CD4-positive, alpha-beta memory T cell (primary cell): ENCODE measurements at places on chromosomes 6 and 20.

DNA sequence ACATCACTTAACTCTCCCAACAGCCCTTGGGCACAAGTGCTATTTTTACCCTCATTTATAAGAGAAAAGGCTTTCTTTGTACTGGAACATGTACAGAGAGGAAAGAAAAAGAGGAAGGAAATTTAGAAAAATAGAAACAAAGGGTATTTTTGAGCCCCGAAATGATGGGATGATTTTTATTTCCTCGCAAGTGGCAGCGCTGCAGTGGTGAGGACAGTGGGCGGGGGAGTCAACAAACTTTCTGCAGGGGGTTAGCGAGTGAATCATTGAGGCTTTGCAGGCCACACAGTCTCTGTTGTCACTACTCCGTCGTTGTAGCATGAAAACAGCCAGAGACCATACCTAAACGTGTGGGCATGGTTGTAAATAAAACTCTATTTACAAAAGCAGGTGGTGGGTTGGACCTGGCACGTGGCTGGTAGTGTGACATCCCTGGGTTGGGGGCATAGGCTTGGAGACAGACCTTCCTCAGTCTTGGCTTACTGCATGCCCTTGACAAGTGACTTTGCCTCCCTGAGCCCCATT, 25.5 kb upstream of the OCSTAMP start:
- no peaks in the 10 kb centered on the region for H3K27me3 ChIP-seq
- H3K4me3 ChIP-seq: no peak overlapping the region
- H3K27ac ChIP-seq: no peak overlapping the region
- no peaks in the 10 kb centered on the region for H3K4me1 ChIP-seq

DNA sequence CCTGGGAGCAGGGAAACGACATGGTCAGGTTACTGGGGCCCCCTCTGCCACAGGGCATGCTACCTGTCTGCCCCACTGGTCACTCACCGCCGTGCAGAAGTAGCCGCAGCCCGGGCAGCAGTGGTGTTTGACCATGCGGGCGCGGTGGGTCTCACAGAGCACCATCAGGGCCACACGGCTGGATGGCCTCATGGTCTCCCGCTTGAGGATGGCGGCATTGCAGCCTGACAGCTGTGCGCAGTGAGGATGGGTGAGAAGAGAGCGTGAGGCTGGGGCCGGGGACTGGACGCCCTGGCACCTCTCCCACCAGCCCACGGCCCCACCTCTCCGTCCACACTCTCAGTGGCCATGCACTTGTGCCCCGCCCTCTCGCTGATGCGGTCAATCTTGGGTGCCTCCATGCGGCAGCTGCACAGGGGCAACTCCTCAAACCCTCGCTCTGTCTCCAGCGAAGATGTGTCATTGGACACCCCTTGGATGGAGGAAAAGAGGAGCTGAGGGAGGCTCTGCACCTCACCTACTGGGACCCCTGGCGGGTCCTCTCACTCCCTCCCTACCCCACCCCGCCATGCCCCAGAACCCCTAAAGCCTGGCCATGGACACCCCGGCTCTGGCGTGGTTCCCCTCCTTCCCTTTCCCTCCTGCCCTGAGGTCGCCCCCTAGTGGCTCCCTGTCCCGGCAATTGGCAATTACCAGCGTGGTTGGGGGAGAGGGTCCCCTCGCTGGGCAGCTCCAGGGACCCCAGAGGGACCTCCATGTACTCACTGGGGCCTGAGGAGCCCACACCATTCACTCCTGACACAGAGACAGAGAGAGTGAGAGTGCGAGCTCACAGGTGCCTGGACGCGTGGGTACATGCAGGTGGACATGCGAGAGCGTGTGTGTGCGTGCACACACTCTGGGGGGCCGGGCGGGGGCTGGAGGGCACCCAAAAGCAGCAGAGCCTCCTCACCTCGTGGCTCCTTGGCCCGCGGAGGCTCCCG, 8.9 kb downstream of the EHMT2 start:
- peaks cover 67% of the 10 kb centered on the region for H3K36me3 ChIP-seq
- no peaks in the 10 kb centered on the region for H3K27me3 ChIP-seq
- no peaks in the 10 kb centered on the region for H3K4me1 ChIP-seq
- no peak overlapping the region for H3K4me3 ChIP-seq
- H3K27ac ChIP-seq: no peak overlapping the region

- H3K4me1 ChIP-seq: no peaks in the 10 kb centered on the region
- H3K4me3 ChIP-seq: no peak overlapping the region
- no peaks in the 10 kb centered on the region for H3K36me3 ChIP-seq
- no peak for DNase-seq
Observed at GRCh38 chr6:6946206-6947155, 161.3 kb upstream of the RREB1 start.

- no peaks in the 10 kb centered on the region for H3K4me1 ChIP-seq
Observed at GRCh38 chr6:114634016-114634415, 291.2 kb upstream of the HS3ST5 start.

DNA sequence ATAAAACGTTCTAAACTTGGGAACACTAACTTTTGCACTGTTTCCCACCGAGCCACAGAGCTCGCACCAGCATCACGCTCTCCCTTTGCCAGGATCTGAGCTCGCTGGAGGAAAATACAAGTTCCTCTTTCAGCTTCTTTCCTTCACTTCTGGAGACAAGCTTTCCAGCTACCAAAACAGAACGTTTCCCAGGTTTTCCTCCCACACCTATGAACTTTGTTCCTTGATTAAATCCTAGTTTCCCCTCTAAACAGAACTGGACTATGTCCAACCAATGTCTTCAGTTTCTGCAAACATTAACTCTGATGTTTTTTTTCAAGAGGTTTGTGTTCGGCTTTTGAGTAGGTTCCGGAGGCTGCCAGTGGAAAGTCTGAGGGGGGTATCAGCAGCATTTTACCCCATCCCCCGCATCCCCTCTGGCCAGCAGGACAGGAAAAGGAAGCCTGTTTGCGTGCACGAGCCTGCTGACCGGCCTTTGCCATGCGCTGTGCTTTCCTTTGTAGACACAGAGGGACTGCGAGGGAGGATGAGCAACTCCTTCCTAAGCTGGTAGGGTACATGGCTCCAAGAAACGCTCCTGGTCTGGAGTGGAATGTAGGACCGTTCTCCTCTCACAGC, 135.5 kb downstream of the LY86 start:
- H3K4me1 ChIP-seq: no peaks in the 10 kb centered on the region
- no peaks in the 10 kb centered on the region for H3K27me3 ChIP-seq
- no peaks in the 10 kb centered on the region for H3K36me3 ChIP-seq

GRCh38 chr6:161136655-161137054, 137.2 kb downstream of the AGPAT4 start:
- H3K4me3 ChIP-seq: no peak overlapping the region
- H3K36me3 ChIP-seq: no peaks in the 10 kb centered on the region
- H3K4me1 ChIP-seq: no peaks in the 10 kb centered on the region
- H3K27ac ChIP-seq: no peak overlapping the region
- no peaks in the 10 kb centered on the region for H3K27me3 ChIP-seq
- DNase-seq: no peak

DNA sequence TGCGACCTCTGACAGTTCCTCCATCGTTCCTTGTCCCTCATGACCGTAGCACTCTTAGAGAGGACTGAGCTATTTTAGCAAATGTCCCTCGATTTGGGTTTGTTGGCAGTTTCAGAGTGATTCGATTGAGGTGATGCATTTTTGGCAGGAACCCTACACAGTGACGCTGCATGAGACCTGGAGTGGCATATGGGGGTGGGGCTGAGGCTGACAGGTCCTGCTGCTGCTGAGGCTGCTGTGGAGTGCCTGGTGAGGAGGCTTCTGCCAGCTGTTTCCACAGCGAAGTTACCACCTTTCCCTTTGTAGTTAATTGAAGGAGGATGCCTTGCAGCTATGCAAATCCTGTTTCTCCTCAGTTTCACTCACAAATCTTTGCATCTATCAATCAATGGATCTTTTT, 19.8 kb downstream of the PXDC1 start:
- no peak overlapping the region for H3K27ac ChIP-seq
- no peaks in the 10 kb centered on the region for H3K27me3 ChIP-seq
- H3K36me3 ChIP-seq: no peaks in the 10 kb centered on the region
- peaks cover 3% of the 10 kb centered on the region for H3K4me1 ChIP-seq

DNA sequence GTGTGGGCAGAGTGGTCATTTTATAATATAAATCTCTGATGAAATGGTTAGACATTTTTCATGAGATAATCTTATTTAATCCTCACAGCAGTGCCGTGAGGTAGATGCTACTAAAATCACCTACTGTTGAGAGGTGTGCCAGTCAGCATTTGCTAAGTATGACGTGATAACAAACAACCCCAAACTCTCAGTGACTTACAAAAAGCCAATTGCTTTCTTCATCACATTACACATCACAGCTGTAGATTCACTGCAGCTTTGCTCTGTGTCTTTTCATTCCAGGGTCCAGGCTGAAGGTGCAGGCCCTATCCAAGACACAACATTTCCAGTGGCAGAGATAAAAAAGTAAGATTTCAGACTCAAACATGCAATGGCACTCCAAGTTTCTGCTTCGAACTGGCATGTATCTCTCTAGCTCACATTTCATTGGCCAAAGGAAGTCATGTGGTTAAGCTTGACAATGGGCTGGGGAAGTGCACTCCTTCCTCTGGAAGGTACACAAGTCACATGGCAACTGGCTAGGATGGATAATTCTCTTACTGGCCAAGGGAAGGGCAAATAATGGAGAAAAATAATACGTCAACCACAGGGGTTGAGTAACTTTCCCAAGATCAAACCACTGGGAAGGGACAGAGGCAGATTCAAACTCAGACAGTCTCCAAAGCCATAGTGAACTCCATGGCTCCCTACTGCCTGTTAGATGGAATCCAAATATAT, 69.5 kb upstream of the EPB41L1 start:
- no peak for DNase-seq
- H3K27me3 ChIP-seq: peaks cover 4% of the 10 kb centered on the region
- no peak overlapping the region for H3K4me3 ChIP-seq
- H3K27ac ChIP-seq: no peak overlapping the region

DNA sequence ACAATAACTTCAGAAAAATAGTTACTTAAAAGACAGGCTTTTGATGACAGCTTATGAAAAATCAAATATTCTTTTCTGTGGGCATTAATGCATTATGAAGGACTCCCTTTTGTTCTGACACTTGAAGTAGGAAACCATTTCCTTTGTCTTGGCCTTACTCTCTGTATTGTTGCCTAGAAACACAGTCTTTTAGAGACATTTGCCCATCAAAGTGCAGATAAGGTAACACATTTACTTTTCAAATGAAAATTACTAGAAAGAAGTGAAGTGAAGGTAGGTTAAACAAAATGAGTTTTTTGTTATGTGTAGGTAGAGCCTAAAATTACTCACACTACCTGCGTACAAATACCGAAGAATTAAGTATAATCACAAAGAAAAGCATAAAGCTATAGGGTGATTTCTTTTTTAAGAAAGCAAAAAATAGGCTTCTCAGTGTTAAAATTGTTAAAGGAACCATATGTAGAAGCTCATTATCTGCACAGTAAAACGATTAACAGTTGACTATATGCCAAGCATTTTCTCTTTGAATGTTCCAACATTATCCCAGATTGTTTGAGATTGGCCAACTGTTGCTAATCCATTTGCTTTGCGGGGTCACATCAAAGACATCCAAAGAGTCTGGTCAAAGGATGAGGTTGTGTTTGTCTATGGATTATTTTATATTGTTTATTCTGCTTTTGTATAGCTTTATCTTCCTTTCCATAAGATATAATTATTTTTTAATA, 542.0 kb upstream of the RNF217 start:
- DNase-seq: no peak
- no peak overlapping the region for H3K27ac ChIP-seq
- H3K27me3 ChIP-seq: no peaks in the 10 kb centered on the region
- H3K4me1 ChIP-seq: no peaks in the 10 kb centered on the region
- H3K36me3 ChIP-seq: no peaks in the 10 kb centered on the region
- H3K4me3 ChIP-seq: no peak overlapping the region

GRCh38 chr20:63844511-63844991, 13.5 kb upstream of the ZBTB46 start:
- H3K27ac ChIP-seq: no peak overlapping the region
- H3K4me3 ChIP-seq: no peak overlapping the region
- no peaks in the 10 kb centered on the region for H3K36me3 ChIP-seq
- no peak for DNase-seq

DNA sequence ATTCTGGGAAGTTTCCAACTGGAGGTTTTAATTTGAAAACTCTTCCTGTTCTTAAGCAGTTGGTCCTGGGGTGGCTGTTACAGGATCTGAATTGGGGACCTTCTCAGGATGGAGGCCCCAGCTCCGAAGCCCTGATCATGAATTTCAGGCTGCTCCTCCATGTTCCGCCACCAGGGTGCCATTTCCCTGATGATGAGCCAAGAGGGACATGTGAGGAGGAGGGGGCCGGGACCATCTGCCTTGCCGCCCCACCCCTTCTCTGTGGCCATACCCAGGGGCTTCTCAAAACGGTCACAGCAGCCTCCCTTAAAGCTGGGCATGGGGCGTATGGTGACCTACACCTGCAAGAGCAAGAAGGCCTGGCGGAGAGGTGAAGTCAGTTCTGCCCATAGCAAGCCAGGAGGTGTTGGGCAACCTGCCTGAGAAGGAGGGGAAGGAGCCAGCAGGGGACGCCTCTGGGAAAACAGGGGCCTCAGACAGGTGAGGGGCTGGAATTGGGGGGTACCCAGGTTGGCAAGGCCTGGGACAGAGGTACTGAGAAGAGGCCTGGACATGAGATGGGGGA, 3.6 kb upstream of the BAK1 start:
- peaks cover 23% of the 10 kb centered on the region for H3K4me1 ChIP-seq
- H3K36me3 ChIP-seq: no peaks in the 10 kb centered on the region
- no peak overlapping the region for H3K27ac ChIP-seq
- no peaks in the 10 kb centered on the region for H3K27me3 ChIP-seq

GRCh38 chr6:74066168-74066871, 370.3 kb downstream of the CD109 start:
- no peak for DNase-seq
- no peak overlapping the region for H3K27ac ChIP-seq
- H3K27me3 ChIP-seq: no peaks in the 10 kb centered on the region
- H3K4me1 ChIP-seq: no peaks in the 10 kb centered on the region

GRCh38 chr6:117711369-117711768, 36.1 kb downstream of the NUS1 start:
- no peaks in the 10 kb centered on the region for H3K4me1 ChIP-seq
- no peak overlapping the region for H3K4me3 ChIP-seq
- no peak overlapping the region for H3K27ac ChIP-seq
- no peaks in the 10 kb centered on the region for H3K27me3 ChIP-seq

DNA sequence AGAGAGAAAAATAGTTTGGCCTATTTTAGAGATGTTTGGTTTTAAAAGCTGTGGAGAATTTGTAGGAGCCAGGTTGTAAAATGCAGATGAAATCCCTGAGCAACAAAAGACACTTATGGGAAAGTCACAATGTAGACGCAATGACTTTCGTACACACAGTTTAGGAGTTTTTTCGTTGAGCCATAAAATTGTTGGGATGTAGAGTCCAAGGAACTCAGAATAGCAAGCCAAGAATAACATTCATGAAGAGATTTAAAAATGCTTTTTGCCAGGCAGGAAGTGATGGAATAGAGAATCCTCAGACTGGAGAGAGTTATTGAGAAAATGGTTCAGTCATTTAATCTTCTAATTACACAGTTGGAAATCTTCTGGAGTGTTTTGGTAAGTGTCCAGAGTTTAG, 11.5 kb upstream of the PROKR2 start:
- H3K4me1 ChIP-seq: no peaks in the 10 kb centered on the region
- H3K27me3 ChIP-seq: no peaks in the 10 kb centered on the region
- no peaks in the 10 kb centered on the region for H3K36me3 ChIP-seq

- no peak overlapping the region for H3K27ac ChIP-seq
- no peaks in the 10 kb centered on the region for H3K36me3 ChIP-seq
- H3K4me1 ChIP-seq: peaks cover 29% of the 10 kb centered on the region
- DNase-seq: peak; percentile 61
- no peak overlapping the region for H3K4me3 ChIP-seq
Observed at GRCh38 chr6:149925974-149926777, 3.3 kb upstream of the RAET1G start.
